ENCODE measurements at places on chromosomes 16 and 17. TPM values are rescaled to one million over a fixed set of nuclear protein-coding genes. Genes with fewer than 3 reads are reported as not detected.

GRCh38 chr17:8122422-8122923 is 1.4 kb downstream of the HES7 start:
- no peaks in the 10 kb centered on the region for H3K36me3 ChIP-seq
- no peak for DNase-seq
- H3K27me3 ChIP-seq, result peaks cover 3% of the 10 kb centered on the region
- H3K4me1 ChIP-seq, result peaks cover 68% of the 10 kb centered on the region
- no peak overlapping the region for H3K27ac ChIP-seq

GRCh38 chr17:799261-799660 is 17.1 kb downstream of the MRM3 start:
- H3K4me1 ChIP-seq, result peaks cover 8% of the 10 kb centered on the region
- no peak for DNase-seq
- H3K27me3 ChIP-seq, result no peaks in the 10 kb centered on the region
- H3K36me3 ChIP-seq, result no peaks in the 10 kb centered on the region
- H3K27ac ChIP-seq, result no peak overlapping the region

Gene UMOD
- total RNA-seq, result not detected

Gene ALDH3A2
- total RNA-seq, result 31.5 TPM

Gene SPNS3
- total RNA-seq, result 0.17 TPM

Gene HIGD1B
- total RNA-seq, result not detected

Gene COL1A1
- total RNA-seq, result 11.6 TPM

- no peak overlapping the region for H3K4me3 ChIP-seq
- DNase-seq, result no peak
- no peaks in the 10 kb centered on the region for H3K27me3 ChIP-seq
- no peaks in the 10 kb centered on the region for H3K36me3 ChIP-seq
- H3K4me1 ChIP-seq, result peaks cover 15% of the 10 kb centered on the region
Observed at GRCh38 chr17:77613218-77613617, 345.3 kb upstream of the TNRC6C start.

DNA sequence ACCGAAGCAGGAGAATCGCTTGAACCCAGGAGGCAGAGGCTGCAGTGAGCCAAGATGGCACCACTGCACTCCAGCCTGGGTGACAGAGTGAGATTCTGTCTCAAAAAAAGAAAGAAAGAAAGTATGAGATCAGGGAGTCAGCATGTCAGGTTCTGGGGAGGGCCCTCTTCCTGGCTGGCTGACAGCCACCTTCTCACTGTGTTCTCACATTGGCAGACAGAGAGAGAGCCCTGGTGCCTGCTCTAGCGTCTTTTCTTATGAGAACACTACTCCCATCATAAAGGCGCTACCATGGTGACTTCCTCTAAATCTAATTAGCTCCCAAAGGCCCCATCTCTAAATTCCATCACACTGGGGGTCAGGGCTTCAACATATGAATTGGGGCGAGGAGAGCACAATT is 27.6 kb upstream of the RBBP6 start:
- no peak overlapping the region for H3K4me3 ChIP-seq
- H3K27me3 ChIP-seq, result peaks cover 2% of the 10 kb centered on the region
- no peaks in the 10 kb centered on the region for H3K36me3 ChIP-seq
- peaks cover 1% of the 10 kb centered on the region for H3K4me1 ChIP-seq

DNA sequence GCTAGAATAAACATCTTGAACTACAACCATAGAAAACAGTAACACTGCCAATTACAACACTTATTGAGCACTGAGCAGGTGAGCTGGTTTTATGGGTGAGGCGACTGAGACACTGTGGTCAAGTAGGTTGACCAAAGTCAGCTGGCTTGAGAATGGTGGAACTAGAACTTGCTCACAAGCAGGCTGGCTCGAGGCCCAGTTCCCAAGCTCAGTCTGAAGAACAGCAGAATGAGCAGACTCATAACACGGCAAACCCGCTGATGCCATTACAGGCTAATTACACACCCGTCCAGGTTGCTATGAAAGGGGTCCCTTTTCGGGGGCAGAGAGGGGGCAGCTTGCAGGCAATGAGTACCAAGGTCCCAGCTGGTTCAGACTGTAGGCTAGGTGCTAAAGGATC is 6.5 kb downstream of the ZZEF1 start:
- no peaks in the 10 kb centered on the region for H3K27me3 ChIP-seq
- H3K27ac ChIP-seq, result no peak overlapping the region
- H3K4me1 ChIP-seq, result peaks cover 8% of the 10 kb centered on the region
- DNase-seq, result no peak
- H3K36me3 ChIP-seq, result peaks cover 32% of the 10 kb centered on the region
- H3K4me3 ChIP-seq, result no peak overlapping the region

GRCh38 chr17:83173914-83174361 is 94.5 kb downstream of the METRNL start:
- no peak for DNase-seq
- no peak overlapping the region for H3K27ac ChIP-seq
- H3K27me3 ChIP-seq, result no peaks in the 10 kb centered on the region
- H3K36me3 ChIP-seq, result no peaks in the 10 kb centered on the region
- H3K4me3 ChIP-seq, result no peak overlapping the region

- DNase-seq, result peak; percentile 62
- H3K36me3 ChIP-seq, result peaks cover under 1% of the 10 kb centered on the region
- no peaks in the 10 kb centered on the region for H3K27me3 ChIP-seq
- peaks cover 21% of the 10 kb centered on the region for H3K4me1 ChIP-seq
- peak overlapping the region; percentile 64 for H3K4me3 ChIP-seq
Observed at GRCh38 chr17:40219594-40220338, 662 bp downstream of the WIPF2 start.

- peaks cover 15% of the 10 kb centered on the region for H3K36me3 ChIP-seq
- H3K27ac ChIP-seq, result no peak overlapping the region
- no peak overlapping the region for H3K4me3 ChIP-seq
- H3K27me3 ChIP-seq, result no peaks in the 10 kb centered on the region
- DNase-seq, result no peak
Observed at GRCh38 chr17:27320222-27320560, 26.3 kb downstream of the WSB1 start.

Gene OSBPL7
- 52.5 TPM for total RNA-seq

- H3K36me3 ChIP-seq, result no peaks in the 10 kb centered on the region
- peaks cover 5% of the 10 kb centered on the region for H3K4me1 ChIP-seq
- H3K27me3 ChIP-seq, result no peaks in the 10 kb centered on the region
- no peak overlapping the region for H3K27ac ChIP-seq
Observed at GRCh38 chr16:80723091-80723490, 81.3 kb downstream of the CDYL2 start.

Gene NOS2
- total RNA-seq, result 0.12 TPM

GRCh38 chr17:38554430-38555350 is 51.1 kb downstream of the SRCIN1 start:
- H3K4me3 ChIP-seq, result no peak overlapping the region
- no peaks in the 10 kb centered on the region for H3K27me3 ChIP-seq
- no peaks in the 10 kb centered on the region for H3K36me3 ChIP-seq
- no peak overlapping the region for H3K27ac ChIP-seq
- no peak for DNase-seq

DNA sequence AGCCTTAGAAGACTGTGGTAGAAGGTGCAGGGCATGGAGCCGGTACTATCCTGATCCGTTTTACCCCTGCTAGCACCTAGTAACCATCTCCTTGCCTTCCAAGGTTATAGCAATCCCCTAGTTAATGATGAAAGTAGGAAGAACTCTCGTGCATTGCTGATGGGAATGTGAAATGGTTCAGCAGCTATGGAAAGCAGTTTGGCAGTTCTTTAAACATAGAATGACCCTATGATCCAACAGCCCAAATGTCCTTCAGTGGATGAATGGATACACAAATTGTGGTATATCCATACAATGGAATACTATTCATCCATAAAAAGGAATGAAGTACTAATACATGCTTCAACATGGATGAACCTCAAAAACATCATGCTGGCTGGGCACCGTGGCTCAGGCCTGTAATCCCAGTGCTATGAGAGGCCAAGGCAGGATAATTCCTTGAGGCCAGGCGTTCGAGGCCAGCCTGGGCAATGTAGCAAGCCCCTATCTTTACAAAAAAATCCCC is 6.2 kb upstream of the SRCIN1 start:
- no peaks in the 10 kb centered on the region for H3K27me3 ChIP-seq
- H3K4me1 ChIP-seq, result peaks cover 4% of the 10 kb centered on the region
- H3K36me3 ChIP-seq, result no peaks in the 10 kb centered on the region
- H3K27ac ChIP-seq, result no peak overlapping the region

DNA sequence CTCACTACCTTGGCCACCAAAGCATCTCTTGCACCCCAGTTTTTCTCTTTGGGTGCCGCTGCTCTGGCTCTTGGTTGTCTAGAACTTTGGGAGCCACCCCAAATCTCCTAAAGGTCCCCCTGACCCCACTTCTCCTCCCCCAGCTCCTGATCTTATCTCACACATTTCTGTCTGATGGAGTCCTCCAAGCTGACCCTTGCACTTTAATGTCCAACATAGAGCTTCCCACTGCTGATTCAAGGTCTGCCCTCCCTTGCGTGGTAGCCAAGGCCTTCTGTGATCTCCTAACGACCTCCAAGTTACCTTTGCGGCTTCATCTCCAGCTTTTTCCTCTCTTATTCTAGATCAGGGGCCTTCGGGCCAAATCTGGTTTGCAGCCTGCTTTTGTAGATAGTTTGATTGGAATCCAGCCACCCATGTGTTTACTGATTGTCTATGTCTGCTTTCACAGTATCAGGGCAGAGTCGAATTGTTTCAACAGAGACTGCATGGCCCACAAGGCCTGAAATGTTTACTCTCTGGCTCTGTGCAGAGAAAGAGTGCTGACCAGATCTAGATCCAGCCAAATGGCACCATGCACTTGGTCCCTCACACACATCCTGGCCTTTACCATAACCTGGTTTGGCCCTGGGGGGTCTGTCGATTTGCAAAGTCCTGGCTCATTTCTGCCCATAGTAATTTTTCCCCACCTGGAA is 168.6 kb downstream of the HAPSTR1 start:
- DNase-seq, result no peak
- H3K27ac ChIP-seq, result no peak overlapping the region
- H3K27me3 ChIP-seq, result peaks cover 6% of the 10 kb centered on the region
- no peaks in the 10 kb centered on the region for H3K36me3 ChIP-seq

Gene CDK5RAP3
- total RNA-seq, result 417 TPM

Gene ABCA3
- 5.1 TPM for total RNA-seq

DNA sequence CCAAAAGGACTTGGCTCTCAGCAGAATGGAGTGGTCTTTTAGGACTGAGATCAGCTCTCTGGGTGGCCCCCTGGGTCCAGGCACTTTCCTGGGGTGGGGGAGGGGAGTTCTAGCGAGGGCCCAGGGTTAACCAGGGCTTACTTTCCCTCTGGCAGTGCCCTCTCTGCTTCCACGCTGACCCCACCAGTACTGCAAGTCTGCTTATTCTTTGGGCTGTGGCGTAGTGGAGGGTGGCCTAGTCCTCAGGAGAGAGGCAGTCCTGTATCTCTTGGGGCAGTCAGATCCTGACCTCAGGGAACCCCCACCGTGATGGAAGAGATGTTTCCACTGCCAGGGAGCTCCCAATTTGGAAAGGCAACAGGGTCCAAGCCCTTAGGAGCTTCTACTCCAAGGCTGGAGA is 79.4 kb downstream of the CCDC182 start:
- DNase-seq, result no peak
- H3K27me3 ChIP-seq, result no peaks in the 10 kb centered on the region
- H3K4me3 ChIP-seq, result no peak overlapping the region
- H3K4me1 ChIP-seq, result peaks cover 24% of the 10 kb centered on the region
- peak overlapping the region; percentile 67 for H3K27ac ChIP-seq

GRCh38 chr17:69711541-69711940 is 297.0 kb downstream of the MAP2K6 start:
- H3K4me3 ChIP-seq, result no peak overlapping the region
- H3K27me3 ChIP-seq, result peaks cover 4% of the 10 kb centered on the region
- no peak for DNase-seq
- no peaks in the 10 kb centered on the region for H3K4me1 ChIP-seq
- no peaks in the 10 kb centered on the region for H3K36me3 ChIP-seq

Gene TMEM220
- 7.4 TPM for total RNA-seq

Gene OR1F1
- not detected for total RNA-seq

DNA sequence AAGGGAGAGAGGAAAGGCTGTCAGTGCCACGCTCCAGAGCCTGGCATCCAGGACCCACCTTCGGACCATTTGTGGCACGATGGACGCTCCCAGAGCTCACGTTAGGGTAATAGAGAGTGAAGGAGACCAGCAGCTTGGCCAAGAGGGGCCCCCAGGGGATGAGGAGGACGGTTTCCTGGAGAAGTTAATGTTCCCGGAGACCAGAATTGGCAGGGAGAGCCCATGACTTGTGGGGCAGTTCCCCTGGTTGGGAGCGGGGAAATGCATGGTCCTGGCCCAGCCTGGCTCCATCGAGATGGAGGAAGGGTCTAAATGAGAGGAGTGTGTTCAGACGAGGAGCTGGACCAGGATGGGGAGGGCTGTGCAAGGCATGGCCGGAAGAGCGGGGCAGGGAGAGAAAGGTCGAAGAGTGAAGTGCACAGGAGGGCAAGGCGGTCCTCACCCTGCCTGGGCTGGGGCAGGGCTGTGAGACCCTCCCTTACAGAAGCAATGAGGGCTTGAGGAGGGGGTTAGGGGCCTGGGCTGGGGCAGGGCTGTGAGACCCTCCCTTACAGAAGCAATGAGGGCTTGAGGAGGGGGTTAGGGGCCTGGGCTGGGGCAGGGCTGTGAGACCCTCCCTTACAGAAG is 2.9 kb upstream of the HIC1 start:
- no peak for DNase-seq
- H3K27me3 ChIP-seq, result no peaks in the 10 kb centered on the region
- peaks cover 68% of the 10 kb centered on the region for H3K4me1 ChIP-seq
- H3K4me3 ChIP-seq, result no peak overlapping the region

Gene CSH2
- not detected for total RNA-seq

- no peak overlapping the region for H3K4me3 ChIP-seq
- peaks cover 7% of the 10 kb centered on the region for H3K4me1 ChIP-seq
- H3K27ac ChIP-seq, result no peak overlapping the region
- DNase-seq, result peak; percentile 83
- peaks cover 41% of the 10 kb centered on the region for H3K36me3 ChIP-seq
Observed at GRCh38 chr16:57576429-57576870, 34.0 kb downstream of the ADGRG5 start.

DNA sequence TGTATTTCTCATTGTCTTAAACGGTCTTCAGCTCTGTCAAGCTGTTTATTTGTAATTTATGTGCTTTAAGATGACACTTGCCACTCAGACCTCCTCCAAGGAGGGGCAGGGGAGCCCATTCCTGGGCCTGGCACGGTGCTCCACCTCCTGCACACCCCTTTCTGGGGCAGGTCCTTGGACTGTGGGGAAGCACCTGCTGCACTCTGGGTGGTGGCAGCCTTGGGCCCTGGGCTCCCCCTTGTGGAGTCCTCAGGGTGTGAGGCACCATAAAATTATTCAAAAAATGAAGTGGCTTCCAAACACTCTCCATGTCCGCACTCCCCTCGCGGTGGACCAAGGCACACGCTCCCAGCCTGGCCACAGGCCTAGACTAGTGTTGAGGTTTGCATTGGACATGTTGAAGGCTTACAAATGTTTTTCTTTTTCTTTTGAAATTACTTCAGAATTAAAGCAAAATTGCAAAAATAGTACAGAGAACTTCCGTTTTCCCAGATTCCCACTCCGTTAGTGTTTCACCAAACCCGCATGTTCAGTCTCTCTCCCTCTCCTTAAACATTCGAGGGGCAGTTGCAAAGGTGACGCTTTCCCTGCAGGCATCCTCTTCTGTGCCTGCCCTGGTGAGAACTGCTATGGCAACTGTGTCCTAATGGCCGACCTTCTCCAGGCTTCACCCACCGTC is 32.4 kb downstream of the FOXK2 start:
- no peaks in the 10 kb centered on the region for H3K27me3 ChIP-seq
- H3K36me3 ChIP-seq, result no peaks in the 10 kb centered on the region
- peak; percentile 84 for DNase-seq
- no peak overlapping the region for H3K4me3 ChIP-seq
- H3K4me1 ChIP-seq, result peaks cover 28% of the 10 kb centered on the region
- H3K27ac ChIP-seq, result no peak overlapping the region

Gene IL17C
- 1.5 TPM for total RNA-seq

Gene TBC1D3G
- not detected for total RNA-seq

Gene C1QTNF1
- not detected for total RNA-seq

Gene CHST5
- total RNA-seq, result 0.99 TPM
